Activated CD4-positive, alpha-beta T cell treated with anti-CD3 and anti-CD28 coated beads for 4 hours (primary cell): ENCODE measurements at places on chromosomes 5 and 9.

GRCh38 chr5:16510098-16510497 is 44.5 kb upstream of the ZNF622 start:
- no peak for DNase-seq

DNA sequence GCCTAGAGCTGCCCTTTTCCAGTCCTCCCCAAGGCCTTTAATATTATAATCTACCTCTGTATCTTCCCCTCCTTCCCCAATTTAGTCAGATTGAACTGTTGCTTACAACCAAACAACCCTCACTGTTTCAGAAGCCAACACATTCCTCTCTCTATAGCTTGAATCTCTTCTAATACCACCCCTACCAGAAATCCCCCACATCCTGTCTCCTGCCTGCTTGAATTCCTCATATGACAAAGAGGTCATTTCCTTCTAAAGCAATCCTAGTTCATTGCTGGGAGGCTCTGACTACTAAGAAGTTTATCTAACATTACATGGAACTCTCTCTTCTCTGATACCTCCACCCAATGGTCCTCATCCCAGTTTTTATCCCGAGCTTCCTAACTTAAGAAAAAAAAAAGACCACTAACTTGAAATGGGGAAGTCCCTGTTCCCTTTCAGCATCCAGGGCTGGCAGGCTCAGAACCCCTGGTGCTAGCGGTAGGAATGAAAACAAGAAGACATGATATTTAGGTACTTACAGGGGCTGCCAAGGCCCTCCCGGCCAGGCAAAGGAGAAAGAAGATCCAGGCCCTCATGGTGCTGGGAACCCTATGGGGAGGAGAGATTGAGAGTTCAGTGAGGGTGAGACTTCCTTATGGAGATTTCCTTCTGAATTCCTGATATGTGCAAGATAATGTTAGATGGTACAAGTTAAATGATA is 11.0 kb downstream of the SPARC start:
- no peak for DNase-seq

GRCh38 chr9:95740217-95741004 is 135.1 kb upstream of the ERCC6L2 start:
- no peak for DNase-seq

DNA sequence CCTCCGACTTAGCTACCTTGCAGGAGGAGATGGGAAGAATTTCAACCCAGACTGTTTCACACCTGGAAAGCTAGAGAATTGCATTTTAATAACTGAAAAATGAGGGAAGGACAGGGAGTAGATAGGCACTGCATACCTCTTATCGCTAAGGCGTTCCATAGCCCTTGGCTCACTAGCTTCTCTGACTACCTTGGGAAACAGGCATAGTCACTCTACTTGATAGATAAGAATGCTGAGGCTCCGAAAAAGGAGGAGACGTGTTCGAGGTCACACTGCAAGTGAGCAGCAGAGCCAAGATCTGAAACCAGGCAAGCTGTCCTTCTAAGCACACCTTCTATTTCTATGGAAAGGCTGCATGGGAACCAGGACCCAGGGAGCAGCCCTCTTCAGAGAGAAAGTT is 168.9 kb downstream of the CRB2 start:
- DNase-seq = no peak

DNA sequence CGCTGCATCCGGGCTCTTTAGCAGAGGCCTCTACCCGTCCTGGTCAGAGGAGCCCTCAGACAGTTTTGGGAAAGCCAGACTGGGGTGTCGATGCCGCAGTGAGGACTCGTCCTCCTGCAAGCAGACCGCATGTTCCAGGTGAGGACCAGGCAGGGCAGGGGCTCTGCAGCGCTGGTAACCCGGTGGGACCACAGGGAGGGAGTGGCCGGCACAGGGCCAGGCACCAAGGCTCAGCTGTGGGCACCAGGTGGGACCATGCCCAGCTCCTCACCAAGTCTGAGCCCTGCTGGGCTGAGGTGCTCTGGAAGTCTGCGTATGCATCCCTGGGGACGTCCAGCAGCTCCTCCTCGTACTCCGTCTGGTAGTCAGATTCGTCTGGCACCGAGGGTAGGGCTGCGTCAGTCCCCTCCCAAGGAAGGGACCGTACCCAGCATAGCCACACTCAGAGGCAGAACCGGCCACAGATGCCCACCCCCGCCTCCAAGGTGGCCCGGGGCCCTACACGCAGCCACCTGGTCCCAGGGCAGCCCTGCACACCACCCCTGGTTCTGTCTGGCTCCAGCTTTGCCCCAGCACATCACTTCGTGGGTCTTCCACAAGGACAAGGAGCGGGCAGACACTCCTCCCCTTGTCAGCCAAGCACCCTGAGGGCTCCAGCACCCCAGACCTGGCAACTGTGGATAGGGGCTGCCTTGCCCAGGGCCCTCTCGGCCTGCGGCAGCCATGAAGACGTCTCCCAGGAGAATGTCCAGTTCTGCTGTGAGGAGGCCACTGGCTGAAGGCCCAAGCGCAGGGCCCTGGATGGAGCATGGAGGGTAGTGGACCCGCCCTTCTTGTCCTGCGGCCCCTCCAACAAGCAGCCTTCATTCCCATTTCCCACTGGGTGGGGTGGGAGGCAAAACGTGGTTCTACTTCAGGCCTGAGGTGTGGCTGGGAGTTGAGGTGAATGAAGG is 1.5 kb upstream of the NSMF start:
- DNase-seq = no peak

GRCh38 chr5:179115845-179116524 is 55.8 kb downstream of the ZNF354C start:
- DNase-seq = no peak

DNA sequence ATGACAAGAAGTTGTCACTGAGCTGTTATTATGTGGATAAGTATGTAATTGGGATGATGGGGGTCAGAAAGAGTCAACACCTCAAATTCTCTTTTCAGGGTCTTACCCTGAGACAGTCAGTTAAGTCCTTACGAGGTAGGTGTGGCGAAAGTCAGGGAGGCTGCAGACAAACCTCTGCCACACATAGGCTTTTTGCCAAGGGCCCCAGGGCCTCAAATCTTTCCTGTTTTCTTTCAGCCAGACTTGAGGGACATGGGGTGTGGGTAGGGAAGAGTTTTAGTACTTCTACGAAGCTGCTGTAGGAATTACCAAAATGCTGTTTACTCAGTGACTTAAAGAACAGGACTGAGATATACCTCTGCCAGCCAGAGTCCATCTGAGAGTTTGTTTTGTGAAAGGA is 13.8 kb downstream of the OR2S2 start:
- no peak for DNase-seq

DNA sequence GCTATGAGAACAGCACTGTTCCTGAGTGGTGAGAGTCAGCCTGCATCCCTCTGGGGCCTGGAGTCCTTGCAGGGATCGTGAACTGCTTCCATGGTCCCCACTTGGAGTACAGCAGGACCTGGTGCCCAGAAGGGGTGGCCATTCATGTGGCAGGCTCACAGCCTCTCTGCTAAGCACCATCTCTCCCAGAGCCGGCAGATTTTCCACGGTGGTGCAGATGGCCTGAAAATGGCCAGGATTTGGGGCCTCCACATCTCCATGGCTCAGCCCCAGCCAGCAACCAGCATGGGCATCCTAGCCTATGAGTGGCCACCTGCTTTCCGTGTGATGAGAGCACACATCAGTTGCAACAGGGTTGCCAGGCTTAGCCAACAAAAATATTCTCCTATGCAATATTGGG is 33.9 kb upstream of the SEMA4D start:
- no peak for DNase-seq
